ENCODE measurements at places on chromosomes 3 and 15. TPM values are rescaled to one million over a fixed set of nuclear protein-coding genes. Genes with fewer than 3 reads are reported as not detected.

RTP3 gene
- not detected for total RNA-seq

CCDC39 gene
- not detected for total RNA-seq

SLC22A13 gene
- not detected for total RNA-seq

DNA sequence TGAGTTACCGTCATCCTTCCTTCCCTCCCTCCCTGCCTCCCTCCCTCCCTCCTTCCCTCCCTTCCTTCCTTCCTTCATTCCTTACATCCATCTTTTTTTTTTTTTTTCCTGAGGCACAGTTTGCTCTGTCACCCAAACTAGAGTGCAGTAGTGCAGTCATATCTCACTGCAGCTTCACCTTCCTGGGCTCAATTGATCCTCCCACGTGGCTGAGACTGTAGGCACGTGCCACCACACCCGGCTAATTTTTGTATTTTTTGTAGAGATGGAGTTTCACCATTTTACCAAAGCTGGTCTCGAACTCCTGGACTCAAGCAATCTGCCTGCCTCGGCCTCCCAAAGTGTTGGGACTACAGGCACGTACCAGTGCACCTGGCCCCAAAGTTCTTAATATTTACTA, 25.8 kb downstream of the USP3 start:
- DNase-seq, result no peak

DNA sequence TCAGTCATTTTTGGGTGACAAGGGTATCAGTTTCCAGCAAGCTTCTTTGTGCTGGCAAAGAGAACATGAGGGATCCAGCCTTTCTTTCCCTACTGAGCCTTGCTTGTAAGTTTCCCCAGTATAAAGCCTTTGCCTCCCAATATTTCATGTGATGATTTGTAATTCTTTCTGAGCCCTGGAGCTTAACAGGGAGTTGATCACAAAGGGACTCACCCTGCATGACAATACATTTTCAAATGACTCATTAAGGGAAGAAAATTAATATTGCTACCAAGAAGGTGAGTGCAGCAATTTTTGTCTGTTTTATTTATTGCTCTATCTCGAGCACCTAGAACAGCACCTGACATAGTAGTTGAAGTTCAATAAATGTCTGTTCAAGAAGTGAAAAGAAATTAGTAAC, 27.7 kb downstream of the OXSM start:
- DNase-seq, result no peak

DNA sequence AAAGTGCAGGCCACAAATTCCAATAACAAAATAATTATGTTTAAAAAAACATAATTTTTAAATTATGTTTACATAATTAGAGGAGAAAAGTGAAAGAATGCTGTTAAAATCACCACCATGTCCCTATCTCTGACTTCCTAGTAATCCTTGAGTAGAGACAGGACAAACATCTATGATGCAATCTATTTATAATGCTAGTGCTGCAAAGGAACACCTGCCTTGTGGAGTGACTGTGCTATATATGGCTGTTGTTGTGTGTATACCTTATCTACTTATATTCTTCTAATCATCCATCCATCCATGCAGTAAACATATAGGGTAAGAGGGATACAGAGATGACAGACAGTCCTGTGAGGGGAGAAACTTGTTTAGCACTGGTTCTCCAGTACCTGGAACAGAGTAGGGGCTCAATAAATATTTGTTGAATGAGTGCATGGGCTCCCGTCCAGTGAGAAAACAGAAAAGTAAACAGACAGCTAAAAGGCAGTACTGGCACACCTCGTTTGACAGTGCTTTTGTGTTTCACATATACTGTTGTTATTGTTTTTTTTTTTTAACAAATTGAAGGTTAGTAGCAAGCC, 229.3 kb upstream of the UBE2E1 start:
- no peak for DNase-seq

SCN10A gene
- not detected for total RNA-seq

DNA sequence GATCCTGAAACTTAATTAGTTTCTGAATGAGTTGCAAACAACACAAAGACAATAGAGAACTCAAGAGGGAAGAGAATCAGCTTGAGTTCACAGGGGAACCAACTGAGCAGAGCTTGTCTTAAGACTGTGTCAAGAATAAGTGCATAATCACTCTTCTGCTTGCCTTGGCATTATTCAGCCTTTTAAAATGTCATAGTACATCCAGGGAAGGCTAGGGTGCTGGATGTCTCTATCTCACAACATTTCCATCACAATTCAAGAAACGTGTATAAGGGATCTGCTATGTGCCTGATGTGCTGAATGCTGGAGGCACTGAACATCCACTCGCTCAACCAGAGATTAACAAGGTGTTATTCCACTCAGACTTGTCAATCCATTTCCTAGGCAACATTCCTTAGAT, 122.6 kb downstream of the CPNE4 start:
- DNase-seq, result no peak

GRCh38 chr3:152127058-152127457, 141.7 kb upstream of the MBNL1 start:
- no peak for DNase-seq

- no peak for DNase-seq
These were observed 36.5 kb upstream of the DUSP7 start for GRCh38 chr3:52092891-52093290.

- no peak for DNase-seq
These were observed 157.3 kb downstream of the EPHB1 start for GRCh38 chr3:134952371-134952770.

DNA sequence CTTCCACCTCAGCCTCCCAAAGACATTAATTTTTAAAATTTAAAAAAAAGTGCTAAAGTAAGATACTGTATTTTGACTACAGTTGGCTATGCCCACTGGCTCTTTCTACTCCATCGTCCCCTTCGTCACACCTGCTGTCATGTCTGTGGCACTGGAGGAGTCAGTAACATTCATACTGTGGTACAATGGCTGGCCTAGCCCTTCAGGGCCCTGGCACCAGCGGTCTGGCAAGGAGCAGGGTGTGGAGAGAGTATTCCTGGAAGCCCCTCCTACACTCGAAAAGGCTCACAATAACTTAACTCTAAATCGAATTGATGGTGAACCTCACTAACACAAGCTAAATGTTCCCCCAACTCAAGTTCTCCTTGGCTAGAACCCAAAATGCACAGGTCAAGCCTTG, 89.7 kb upstream of the RASGRF1 start:
- no peak for DNase-seq
